ENCODE measurements at places on chromosomes 12 and 14.

DNA sequence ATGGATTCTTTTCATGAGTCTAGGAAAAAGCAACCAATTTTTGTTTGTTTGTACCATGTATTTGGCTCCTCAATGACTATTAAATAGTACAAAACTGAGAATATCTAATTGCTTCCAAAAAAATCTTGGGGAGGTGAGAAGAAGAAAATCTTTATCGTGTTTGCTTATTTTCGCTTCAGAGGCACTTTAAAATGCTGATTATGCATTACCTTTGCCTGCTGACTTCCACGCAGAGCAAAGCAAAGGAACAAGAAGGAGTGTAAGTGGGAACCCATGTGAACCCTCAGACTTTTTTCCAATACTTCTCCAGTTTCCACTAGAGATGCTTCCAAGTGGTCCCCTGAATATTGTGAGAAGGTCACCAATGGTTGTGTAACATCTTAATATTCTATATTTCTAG lies 43.2 kb upstream of the STRN3 start:
- no peak for DNase-seq

- DNase-seq, result no peak
Observed at GRCh38 chr14:78164226-78164853, 5.8 kb upstream of the NRXN3 start.

DNA sequence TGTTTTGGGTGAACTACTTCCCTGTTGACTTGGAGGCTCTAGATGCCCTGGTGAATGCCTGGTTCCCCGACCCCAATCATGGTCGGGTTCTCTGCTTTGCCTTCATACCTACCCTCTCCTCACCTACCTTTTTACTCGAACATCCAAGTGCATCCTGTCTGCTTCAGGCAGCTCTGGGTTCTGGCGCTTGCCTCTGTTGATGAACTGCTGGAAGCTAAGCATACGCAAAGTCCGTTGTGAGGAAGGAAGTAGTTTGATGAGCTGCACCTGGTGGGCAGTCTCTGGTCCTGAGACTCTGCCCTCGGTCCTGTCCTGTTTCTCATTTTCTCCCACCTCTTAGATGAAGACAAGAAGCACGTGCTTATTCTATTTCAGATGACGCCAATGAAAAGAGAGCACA lies 13.6 kb downstream of the KCNH3 start:
- no peak for DNase-seq

DNA sequence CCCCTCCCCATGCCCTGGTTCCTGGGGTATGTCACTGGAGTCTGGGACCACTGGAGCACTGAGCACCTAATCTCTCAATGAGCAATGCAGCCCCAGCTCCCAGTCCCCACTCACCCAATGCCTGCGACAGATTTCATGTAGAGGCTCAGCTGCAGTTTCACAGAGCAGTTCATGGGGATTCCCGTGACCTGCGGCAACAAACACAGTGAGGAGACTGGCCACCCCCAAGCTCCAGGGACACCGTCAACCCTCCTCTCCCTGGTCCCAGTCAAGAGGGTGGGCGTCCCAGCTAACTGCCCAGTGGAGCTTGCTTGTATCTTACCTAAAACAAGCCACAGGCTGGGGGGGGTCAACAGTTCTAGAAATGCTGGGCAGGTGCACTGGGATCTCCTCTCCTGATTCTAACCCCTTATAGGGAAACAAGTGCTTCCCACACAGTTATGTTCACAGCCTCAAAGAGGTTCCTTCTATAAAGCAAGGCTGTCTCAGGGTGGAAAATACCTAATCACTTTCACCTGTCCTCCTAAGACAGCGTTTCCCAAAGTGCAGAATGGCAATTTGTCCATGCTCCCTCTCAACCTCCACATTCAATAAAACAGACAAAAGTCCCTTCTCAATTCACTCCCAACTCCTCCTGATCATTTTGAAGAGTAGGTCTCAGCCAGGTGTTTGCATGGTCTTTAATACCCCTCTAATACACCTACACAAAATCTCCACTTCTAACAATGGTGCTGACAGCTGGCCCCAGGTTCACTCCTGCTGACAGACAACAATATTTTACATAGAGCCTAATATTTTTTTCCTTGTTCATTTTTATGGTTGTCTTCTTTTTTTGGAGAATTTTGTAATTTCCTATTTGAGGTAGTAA lies 68.3 kb downstream of the SCARB1 start:
- no peak for DNase-seq

DNA sequence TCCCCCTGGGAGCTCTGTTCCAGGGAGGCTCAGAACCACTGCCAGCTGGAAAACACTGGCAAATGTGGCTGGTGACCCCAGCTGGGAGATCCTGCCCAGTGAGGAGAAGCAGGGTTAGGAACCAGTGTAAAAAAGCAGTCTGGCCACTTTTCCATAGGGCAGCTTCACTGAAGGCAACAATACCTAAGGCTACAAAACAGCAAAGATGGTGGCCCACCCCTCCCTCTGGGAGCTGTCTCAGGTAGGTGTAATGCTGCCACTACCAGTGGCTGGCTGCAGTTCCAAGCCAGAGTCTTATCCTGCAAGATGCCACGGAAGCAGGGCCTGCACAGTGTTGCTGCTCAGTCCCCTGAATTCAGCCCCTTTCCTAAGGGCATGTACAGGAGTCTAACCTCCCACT lies 50.6 kb upstream of the ANO6 start:
- DNase-seq, result no peak

DNA sequence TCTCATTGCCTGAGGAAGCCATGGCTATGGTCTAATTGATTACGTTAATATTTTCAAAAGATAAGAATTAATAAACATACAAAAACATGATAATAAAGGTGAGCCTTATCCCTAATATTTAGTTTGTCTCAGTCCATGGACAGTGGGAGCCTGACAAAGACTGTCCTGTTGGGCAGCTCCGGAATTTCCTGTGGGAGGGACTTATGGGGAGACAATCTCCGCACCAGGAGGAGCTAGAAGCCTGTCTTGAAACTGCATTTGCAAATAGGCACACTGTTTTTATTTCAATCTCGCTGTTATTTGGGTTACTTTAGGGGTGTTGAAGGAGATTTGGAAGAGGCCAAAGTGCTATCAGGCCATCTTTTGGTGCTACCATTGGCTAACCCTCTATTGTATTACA lies 50.8 kb upstream of the ZDHHC17 start:
- DNase-seq, result no peak

GRCh38 chr12:42076976-42077375 lies 67.7 kb downstream of the GXYLT1 start:
- no peak for DNase-seq

DNA sequence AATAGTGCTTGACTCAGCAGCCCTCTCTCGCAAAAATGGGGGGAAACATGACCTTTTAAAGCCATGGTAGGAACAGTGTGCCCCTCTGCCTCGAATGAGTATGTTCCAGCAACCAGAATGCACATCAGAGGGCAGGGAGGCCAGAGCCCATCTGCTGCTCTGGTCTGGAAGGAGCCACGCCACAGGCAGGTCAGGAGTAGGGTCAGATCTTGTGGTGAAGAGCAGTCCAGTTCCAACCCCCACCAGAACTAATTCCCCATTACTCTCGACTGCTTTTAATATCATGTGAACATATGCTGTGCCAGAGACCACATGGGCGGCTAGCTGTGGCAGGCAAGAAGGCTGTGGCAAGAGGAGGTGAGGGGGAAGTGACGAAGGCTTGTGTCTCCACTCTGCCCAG lies 34.6 kb upstream of the TMX1 start:
- DNase-seq, result no peak

Measured in CD14-positive monocyte (primary cell).